ENCODE measurements at places on chromosomes 1 and 21. TPM values are rescaled to one million over a fixed set of nuclear protein-coding genes. Genes with fewer than 3 reads are reported as not detected.

Gene LIPI
- not detected for total RNA-seq

Gene NPR1
- 0.05 TPM for total RNA-seq

Gene EDEM3
- 14.5 TPM for total RNA-seq

Gene UBIAD1
- 22.4 TPM for total RNA-seq

Gene HHAT
- 1.6 TPM for total RNA-seq

Gene FMO2
- not detected for total RNA-seq

Measured in activated CD4-positive, alpha-beta memory T cell treated with anti-CD3 and anti-CD28 coated beads for 36 hours (primary cell).